NCI-H524 treated with DMSO at 0.1 percent for 48 hours (cell line): ENCODE measurements at places on chromosomes 7 and 10.

DNA sequence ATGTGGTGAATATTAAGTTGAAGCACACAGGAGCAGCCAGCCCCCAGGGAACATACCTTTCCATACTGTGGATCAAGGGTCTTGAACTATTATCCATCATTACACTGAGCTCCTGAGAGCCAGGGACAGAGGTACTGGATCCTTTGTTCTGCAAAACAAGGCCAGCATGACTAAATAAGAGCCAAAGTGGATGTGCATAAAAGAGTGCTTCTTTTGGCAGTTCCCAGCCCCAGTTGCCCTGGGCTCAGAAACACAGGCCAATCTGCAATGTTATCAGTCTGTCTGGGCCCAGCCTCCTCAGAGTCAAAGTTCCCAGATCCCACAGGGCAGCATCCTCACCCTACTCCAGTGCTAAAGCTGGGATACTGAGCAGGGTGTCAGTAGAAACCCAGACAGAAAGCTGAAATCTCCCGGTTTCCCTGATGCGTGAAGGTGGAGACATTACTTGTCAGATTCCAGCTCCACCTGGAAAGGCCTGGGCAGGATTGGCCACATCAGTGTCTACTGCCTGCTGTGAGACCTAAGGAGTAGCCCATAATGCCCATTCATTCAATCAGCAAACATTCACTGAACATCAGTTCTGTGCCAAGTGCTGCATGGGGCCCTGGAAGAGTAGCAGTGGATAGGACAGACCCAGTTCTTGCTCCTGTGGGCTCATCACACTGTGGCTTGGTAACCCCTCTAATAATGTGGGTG is 342.7 kb downstream of the CXCL12 start:
- DNase-seq = no peak

DNA sequence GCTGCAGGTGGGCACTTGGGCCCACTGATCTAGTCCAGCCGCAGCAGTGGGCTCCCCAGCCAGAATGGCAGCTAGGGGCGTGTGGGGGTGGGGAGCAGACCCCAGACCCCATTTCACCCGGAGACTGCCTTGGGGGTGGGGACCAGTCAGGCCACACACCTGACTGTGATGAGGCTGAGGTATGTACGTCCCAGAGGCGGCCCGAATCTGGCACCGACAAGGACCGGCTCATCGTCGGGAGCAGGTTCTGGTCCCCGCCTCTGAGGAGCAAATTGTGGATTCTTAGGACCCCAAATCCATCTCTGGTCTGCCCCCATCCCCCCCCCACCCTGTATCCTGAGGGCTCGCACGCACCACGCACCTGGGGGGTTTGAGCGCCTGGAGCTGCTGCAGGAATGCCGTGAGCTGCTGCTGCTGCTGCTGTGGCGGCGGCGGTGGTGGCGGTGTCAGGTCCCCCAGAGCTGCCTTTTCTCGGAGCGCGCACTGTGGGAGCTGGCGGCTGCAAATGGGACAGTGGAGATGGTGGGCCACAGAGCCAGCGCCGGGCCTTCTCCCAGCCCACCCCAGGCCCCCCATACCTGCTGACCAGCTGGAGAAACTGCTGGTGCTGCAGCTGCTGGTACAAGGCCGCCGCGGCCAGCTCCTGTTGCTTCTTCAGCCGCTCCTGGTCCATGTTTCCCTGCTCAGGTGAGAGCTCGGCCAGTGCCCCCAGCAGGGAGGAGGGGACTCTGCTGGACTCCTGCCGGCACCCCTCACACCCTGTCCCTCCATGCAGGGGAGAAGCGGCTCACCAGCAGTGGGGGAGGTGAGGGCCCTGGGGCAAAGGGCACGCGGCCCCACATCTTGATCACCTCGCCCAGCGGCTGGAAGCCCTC is 10.2 kb downstream of the GIGYF1 start:
- no peak for DNase-seq

DNA sequence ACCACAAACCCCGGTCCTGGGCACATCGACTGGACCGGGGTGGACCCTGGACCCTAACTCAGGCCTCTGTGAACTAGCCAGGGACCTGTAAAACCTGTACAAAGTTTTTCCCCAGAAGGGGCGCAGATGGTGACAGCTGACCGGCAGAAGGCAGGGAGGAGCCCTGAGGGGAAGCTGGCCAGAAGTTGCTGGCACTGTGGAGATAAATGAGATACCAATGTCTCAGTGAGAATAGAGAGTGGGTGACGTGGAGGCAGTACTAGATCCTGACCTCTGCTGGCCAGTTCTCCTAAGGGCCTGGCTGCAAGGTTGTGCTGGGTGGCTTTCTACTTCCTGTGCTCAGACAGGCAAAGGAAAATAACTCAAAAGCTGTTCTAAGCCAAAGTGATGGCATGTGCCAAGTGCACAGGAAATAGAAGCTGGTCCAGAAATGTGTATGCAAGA is 10.6 kb upstream of the TSPAN14 start:
- no peak for DNase-seq

- no peak for DNase-seq
These were observed 31.3 kb downstream of the CTBP2 start for GRCh38 chr10:125129076-125129458.

GRCh38 chr7:137804836-137805235 is 41.9 kb downstream of the DGKI start:
- no peak for DNase-seq

DNA sequence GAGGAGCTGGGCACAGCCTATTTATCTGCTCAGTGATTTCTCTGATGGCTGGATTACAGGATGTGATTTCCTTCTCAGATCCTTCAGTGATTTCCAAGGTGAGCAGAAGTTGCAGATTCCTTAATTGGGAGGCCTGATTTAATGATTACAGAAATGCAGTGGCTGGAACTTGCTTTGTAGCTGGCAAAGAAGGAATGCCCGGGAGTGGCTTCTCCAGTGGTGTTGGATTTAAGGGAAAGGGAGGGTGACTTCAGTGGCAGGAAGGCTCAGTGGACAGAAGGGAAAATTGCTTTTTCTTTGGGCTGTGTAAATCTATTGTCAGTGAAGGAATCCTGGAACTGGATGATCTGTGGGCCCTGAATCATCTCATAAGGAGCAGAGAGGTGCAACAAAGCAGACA is 5.1 kb downstream of the SORCS3 start:
- DNase-seq = no peak

DNA sequence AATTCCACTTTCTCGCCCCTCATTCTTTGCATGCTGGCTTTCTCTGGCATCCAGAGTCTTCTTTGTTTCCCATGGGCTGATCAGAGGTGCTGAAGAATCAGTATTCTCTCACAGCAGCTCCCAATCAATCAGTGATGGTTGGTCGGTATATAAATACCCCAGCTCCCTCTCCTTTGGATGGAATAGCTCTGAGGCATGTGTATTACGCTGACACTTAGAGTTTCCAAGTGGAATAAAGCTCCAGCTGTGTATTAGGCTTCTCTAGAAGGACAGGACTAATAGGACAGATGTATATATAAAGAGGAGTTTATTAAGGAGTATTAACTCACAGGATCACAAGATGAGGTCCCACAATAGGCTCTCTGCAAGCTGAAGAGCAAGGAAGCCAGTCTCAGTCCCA is 218.3 kb upstream of the GRB10 start:
- no peak for DNase-seq

- DNase-seq = no peak
These were observed 10.0 kb upstream of the DNMBP start for GRCh38 chr10:100019787-100020141.

DNA sequence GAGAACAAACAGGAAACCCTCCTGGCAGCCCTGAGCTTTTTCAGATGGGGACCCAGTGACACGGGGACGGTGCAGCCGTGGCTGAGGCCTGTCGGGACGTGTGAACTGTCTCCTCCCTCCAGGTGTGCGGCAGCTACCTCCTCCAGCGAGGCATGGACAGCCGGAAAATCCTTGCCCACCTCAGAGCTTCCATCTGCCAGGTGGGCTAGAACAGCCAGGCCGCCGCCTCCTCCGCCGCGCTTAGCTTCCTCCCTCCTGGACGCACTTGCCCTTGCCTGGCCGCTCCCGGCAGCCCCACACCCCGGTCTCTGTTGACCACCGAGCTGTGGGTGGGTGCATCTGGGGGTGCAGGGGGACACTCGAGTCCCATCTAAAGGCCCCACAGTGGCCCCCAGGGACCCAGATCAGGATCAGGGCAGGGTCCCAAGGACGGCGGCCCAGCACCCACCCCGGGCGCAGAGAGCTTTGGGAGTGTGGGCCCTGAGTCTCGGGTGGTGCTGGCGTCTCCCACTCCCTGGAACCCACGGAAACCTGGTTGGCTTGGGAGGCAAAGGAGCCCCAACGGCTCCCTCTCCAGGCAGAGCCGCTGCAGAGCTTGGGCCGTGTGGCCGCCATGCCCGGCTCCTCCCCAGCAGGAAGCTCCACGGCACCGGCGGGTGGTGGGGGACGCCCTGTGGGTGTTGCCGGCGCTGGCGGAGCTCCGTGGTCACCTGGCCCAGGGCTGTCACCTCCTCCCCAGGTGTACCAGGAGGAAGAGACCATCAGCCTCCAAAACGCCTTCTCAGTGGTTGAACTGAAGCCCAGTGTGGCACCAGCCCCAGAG is 32.9 kb upstream of the UTF1 start:
- no peak for DNase-seq

- DNase-seq = no peak
These were observed 48.2 kb downstream of the ABCB4 start for GRCh38 chr7:87427288-87427687.

GRCh38 chr10:130079614-130080460 is 30.8 kb downstream of the C10orf143 start:
- DNase-seq = no peak

DNA sequence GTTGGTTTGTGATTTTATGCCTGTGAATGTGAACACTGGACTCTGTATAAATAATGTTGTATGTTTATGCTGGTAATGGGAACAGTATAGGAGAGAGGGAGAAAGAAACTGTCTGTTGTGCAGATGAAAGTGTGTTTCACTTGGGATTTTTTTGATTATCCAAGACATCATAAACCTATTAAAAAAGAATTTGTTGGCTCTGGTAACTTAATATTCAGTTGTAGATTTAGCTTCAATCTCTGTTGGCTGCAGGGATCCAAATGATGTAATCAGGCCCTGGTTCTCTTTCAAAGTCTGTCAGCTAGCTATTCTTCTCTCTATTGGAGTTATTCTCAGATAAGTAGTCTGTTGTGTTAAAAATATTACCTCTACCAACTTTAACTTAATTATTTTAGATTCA is 168.8 kb upstream of the RHOBTB1 start:
- DNase-seq = no peak
